ENCODE measurements at places on chromosomes 2 and 18.

- no peak for DNase-seq
Observed at GRCh38 chr2:9775351-9775750, 67.9 kb upstream of the TAF1B start.

DNA sequence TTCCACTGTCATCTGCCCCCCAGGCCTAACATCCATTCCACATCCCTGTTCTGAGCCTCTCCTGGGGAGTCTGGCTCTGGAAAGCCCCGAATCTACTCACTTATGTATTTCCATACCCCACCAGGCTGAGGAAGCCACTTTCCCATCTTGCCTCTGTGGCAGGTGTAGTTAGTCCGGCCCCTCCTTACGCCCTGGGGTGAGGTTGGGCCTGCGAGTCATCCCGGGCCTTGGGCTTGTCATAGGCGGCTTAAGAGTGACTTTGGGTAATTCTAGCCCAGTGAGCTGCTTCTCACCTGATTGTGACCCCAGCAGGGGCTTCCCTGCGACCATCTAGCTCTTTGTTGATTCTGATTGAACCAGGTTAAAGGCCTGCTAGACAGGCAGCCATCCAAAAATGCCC is 21.1 kb downstream of the PCARE start:
- DNase-seq, result no peak

GRCh38 chr2:1746174-1747064 is 2.1 kb upstream of the PXDN start:
- DNase-seq, result no peak

- peak; percentile 30 for DNase-seq
Observed at GRCh38 chr2:151071382-151071781, 190.3 kb downstream of the RBM43 start.

- no peak for DNase-seq
Observed at GRCh38 chr18:10379522-10379921, 74.9 kb upstream of the APCDD1 start.

DNA sequence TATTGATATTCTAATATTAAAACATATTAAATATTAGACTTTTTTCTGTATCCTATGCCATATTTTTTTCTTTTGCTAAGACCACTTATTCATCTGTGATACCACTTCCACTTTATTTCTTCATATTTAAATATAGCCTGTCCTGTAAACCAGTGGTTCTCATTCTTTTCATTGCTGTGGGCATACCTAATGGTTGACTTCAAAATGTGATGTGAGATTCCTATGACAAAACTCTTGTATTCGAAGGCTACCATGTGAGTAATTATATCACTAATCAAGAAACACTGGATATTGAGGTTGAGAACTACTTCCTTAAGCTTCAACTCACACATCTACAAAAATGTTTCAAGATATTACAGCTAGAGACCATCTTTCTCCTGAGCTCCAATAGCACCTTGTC is 3.6 kb downstream of the SCRN3 start:
- DNase-seq, result no peak

DNA sequence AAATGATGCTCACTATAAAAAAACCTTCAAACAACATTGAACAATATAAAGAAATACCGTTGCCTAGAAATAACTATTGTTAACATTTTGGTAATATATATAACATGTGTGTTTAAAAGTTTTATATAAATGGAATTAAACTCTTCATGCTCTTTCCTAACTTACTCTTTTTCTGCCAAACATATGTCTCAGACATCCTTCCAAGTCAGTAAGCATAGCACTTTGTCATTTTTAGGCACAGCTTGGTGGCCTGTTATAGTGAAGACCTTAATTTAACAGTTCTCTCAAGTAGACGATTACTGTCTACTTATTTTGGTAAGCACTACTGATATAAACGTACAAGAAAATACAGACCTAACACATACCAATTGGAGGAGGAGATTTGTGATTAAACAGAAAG is 23.9 kb downstream of the ABCG5 start:
- DNase-seq, result no peak

- DNase-seq, result peak; percentile 84
Observed at GRCh38 chr2:112048887-112049286, 6.2 kb upstream of the TMEM87B start.

DNA sequence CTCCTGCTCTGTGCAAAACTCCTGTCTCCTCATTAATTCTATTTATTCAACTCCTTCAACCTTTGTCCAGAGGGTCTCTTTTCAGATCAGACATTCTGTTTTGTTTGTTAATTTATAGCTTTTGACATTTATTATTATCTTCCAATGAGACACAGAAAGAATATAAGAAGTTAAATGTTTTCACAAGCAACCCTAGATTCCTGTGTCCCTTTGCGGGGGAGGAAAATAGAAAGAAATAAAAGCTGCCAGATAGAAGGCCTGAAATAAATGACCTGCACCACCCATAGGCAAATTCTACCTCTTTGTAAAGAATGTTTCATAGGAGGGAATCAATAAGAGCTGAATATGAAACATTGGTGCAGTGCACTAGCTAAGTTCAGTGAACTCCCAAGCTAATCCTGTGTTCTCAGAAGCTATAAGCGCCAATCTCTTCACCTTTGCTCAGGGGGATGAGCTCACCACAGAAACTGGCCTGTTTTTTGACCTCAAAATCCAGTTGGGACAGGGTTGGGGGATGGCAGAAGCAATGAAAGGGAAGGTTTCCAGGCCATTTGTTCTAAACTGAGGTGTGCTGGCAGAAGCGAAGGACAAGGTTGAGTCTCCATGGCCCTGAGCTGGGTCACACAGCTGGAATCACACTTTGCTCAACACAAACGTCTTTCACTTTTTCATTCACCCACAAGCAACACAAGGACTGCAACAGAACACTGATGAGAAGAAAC is 258.6 kb downstream of the NRXN1 start:
- DNase-seq, result no peak

DNA sequence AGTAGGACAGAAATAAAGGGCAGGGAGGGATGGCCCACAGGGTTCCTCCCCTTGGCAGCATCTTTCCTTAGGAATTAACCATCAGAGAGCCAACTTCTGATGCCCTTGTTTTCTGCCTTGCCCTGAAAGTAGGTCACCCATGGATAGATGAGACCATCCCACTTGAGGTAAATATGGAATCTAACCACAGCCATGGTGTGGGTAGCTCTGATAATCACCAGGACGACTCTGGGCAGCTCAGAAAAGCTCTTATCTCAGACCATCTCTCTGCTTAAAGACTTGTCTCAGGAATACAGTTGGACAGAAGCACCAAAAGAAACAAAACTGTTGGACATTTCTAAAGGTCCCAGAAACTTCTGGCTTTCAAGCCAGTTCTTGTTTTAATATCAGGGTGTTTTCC is 101.4 kb upstream of the CELF4 start:
- no peak for DNase-seq

DNA sequence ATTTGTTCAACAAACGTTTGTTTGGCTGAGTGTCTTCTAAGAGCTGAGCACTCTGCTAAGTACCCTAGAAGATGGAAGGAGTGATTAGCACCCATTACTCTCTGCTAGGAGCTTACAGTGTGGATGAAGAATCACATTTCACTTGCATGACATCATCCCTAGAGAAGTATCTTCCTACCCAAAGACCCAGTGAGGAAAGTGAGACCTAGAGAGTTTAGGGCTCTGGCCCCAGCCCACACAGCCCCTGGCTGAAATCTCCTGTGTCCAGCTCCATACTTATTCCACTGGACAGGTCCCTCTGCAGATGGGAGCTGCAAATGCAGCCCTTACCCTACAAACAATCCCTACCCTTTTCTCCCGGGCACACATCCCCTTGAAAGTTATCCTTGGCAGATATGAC is 26.8 kb upstream of the EPAS1 start:
- no peak for DNase-seq

DNA sequence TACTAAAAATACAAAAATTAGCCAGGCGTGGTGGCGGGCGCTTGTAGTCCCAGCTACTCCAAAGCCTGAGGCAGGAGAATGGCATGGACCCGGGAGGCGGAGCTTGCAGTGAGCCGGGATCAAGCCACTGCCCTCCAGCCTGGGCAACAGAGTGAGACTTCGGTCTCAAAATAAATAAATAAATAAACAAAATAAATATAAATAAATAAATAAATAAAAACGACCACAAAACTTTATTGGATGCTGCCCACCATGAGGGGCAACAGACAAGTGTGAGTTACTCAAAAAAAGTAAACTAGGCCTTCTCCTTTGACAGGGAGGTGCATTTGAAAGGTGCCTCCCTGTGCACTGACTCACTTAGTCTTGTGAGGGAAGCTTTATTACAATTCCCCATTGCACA is 50.4 kb downstream of the SLC4A1AP start:
- no peak for DNase-seq

GRCh38 chr2:222284466-222284865 is 14.3 kb downstream of the PAX3 start:
- no peak for DNase-seq

DNA sequence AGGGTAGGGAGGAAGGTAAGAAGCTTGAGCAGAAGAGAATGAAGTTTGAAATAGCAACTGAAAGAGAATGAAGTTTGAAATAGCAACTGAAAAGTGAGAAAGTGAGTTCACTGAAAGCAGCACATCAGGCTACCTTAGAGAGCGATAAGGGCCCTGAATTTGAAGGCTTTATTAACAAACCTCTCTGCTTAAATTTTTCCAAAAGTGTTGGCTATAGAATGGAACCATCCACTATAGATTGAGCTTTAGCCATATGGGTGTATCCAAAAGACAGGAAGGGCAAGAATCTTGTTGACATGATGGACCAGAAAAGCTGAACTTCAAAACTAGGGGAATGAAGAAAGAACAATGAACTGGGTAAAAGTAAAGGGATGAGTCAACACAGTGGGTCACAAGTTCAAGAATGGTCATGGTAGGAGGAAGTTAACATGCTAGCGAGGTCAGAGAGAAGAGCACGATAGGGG is 122.5 kb downstream of the ASXL3 start:
- DNase-seq, result no peak

DNA sequence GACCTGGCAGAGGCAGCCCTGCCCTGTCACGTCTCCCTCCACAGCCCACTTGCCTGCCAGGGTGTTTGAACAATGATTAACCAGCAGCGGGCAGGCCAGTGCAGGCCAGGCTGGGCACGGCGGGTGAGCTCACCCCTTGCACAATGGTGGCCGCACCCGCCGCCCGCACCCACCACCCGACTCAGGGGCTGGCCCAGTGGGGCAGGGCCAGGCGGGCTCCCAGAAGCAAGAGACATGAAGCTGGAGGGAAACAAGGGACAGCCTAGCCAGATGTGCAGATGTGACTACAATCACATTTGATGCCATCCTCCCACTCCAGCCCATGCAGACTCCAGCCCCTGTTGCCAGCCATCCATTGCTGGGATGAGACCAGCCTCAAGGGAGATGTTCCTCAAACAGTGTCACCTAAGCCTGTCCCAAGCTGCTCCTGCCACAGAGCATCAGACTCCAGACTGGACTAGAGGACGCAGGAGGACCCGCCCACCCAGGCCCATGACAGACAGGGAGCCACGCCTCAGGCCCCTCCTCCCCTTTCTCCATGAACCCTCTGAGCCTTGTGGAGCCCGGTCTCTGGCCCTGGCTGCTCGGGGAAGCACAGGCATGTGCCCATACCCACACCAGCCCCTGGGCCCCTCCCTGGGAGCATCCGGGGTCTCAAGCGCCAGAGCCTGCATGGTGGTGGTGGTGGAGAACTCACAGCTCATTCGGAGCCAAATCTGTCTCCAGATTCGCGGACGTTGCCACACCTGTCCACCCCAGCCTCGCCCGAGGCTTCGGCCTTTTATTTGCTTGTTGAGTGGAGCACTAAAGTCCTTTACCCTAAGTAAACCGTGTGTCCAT is 45.0 kb downstream of the SDC1 start:
- no peak for DNase-seq

DNA sequence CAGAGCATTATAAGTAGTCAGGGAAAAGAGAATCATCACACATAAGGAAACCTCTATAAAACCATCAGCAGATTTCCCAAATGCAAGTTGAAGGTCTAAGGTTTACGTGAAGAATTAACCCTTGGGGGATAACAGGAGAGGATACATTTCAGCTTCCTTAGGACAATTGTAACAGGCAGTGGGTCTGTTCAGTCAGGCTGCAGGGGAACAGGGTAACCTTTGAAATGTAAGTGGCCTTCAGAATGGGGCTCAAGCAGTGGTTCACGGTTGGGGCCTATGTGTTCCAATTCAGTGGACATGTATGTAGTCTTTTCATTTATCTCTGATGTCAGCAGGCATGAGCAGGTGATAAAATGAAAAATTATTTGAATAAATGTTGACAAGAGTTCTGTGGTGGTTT is 139.3 kb downstream of the EML6 start:
- no peak for DNase-seq

GRCh38 chr18:36901277-36901701 is 72.4 kb downstream of the KIAA1328 start:
- peak; percentile 80 for DNase-seq

DNA sequence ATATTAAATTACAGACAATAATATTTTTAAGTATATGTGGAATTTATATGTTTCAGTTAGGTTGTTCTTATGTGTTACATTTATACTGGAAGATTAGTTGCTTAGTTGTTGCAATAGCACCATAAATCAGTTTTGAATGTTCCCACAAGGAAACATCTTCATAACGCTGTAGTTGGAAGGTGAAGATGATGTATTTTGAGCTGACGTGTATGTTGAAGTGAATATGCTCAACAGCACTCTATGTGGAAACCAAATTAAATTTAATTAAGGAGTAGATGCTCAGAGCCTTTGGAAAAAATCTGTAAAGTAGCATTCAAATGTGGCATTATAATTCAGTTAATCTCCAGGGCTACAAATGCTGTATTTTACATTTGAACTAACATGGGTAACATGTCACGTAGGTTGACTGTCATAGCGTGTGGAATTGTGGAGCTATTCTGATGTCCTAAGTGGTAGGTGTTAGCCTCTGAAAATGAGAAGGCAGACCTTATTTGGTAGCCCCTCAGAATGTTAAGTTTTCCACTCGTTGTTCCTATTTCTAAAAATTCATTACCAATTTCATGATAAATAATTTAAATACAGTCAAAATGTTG is 88.5 kb downstream of the MEIS1 start:
- DNase-seq, result no peak

DNA sequence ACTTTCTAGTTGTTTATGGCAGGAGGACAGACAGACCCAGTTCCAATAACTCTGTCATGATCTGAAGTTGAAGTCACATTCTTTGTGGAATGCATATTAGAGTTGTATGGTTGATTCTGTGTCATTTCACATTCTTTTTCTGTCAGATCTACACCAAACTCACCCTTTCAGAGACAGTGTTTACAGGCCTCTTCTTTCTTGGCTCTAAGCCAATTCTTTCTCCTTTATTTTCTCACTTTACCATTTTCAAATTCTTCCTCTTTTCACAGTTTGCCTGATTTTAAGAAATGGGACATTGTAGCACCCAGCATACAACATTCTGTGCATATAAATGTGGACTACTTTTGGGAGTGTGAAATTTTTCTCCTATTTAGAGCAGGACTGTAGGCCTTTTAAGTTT is 103.7 kb downstream of the CCDC85A start:
- DNase-seq, result peak; percentile 15

- no peak for DNase-seq
Observed at GRCh38 chr18:72612894-72613533, 68.9 kb upstream of the CBLN2 start.

- DNase-seq, result no peak
Observed at GRCh38 chr2:317501-318424, 29.9 kb upstream of the ALKAL2 start.

- peak; percentile 11 for DNase-seq
Observed at GRCh38 chr2:172655091-172655837, 80.4 kb upstream of the RAPGEF4 start.

GRCh38 chr18:52220062-52220591 is 119.9 kb upstream of the DCC start:
- DNase-seq, result no peak

- DNase-seq, result no peak
Observed at GRCh38 chr2:151337643-151338042, 19.7 kb upstream of the TNFAIP6 start.

- no peak for DNase-seq
Observed at GRCh38 chr18:36623681-36624190, 205.1 kb downstream of the TPGS2 start.

GRCh38 chr2:65595630-65596029 is 163.2 kb upstream of the SPRED2 start:
- DNase-seq, result peak; percentile 45

All from endothelial cell of umbilical vein (primary cell).